ENCODE measurements at places on chromosomes 7 and 10.

- no peak for DNase-seq
These were observed 13.6 kb upstream of the PDGFA start for GRCh38 chr7:533266-533665.

DNA sequence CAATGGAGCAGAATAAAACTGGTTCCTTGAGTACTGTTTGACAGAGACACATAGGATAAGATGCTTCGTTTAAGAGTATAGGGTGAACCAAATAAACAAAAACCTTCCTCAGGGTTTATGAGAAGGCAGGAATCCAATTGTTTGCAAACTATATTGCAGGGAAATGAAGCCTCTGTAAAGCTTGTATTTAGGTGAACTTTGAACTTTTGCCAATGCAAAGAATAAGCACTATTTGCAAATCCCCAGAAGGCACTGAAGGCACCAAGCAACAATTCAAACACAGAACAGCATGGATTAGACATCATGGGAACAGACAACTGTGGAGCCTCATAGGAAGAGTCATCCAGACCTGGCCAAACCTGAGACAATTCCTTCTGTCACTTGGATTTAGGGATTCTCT is 47.1 kb upstream of the WASL start:
- no peak for DNase-seq

DNA sequence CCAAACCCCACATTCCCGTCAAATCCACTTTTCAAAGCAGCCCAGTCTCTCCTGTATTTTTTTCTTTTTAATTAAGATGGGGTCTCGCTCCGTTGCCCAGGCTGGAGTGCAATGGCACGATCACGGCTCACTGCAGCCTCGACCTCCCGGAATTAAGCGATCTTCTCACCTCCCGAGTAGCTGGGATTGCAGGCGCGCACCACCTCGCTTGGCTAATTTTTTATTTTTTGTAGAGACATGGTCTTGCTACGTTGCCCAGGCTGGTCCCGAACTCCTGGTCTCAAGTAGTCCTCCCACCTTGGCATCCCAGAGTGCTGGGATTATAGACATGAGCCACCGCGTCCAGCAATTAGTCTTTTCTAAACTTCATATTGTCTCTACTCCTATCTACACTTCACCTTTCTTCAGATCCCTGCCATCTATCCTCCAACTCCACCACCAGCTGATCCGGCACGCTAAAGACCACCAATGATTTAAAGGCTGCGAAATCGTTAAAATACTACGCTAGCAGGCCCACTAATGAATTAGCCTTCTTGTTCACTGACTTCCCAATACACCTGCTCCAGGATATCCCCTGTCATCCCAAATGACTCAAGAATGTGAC is 525 bp upstream of the CHUK start:
- DNase-seq, result no peak

DNA sequence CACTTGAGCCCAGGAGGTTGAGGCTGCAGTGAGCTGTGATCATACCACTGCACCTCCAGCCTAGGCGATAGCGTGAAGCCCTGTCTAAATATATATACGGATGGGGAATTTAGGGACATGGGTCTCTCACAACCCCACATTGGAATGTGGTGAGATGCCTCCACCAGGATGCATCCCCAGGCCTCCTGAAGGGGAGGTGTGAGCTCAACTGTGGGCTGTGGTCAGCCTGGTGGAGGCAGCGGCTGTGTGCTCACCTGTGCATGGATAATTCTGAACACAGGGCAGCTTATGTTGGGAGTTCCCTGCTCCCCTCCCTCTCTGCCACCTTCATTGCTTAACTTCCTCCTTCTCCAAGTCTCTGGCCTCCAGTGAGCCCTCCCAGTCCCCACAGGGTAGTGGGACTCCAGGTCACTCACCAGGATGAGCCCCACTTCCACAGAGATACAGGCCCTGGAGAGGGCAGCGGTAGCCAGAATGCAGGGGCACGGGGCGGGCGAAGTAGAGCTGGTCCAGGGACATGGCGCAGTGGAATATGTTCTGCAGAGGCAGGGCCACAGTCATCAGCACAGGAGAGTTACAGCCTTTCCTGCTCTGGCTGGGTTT is 30.4 kb downstream of the PYROXD2 start:
- DNase-seq, result no peak

DNA sequence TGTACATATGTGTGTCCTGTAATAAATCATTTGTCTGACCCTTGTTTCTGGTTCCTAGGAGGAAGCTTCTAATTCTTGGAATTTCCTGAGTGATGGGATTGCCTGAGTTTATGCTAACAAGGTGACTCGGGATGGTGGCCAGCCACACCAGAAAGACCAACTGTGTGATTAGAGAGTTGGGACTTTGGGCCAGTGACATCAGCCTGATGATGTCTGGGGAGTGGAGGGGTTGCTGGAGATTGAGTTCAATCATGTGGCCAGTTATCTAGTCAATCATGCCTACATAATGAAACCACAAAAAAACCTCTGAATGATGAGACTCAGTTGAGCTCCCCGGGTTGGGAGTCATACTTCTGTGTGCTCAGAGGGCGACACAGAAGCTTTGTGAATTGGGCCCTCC is 23.5 kb upstream of the CARD11 start:
- DNase-seq, result no peak

- DNase-seq, result no peak
These were observed 101.6 kb upstream of the PLXNA4 start for GRCh38 chr7:132677918-132678317.

DNA sequence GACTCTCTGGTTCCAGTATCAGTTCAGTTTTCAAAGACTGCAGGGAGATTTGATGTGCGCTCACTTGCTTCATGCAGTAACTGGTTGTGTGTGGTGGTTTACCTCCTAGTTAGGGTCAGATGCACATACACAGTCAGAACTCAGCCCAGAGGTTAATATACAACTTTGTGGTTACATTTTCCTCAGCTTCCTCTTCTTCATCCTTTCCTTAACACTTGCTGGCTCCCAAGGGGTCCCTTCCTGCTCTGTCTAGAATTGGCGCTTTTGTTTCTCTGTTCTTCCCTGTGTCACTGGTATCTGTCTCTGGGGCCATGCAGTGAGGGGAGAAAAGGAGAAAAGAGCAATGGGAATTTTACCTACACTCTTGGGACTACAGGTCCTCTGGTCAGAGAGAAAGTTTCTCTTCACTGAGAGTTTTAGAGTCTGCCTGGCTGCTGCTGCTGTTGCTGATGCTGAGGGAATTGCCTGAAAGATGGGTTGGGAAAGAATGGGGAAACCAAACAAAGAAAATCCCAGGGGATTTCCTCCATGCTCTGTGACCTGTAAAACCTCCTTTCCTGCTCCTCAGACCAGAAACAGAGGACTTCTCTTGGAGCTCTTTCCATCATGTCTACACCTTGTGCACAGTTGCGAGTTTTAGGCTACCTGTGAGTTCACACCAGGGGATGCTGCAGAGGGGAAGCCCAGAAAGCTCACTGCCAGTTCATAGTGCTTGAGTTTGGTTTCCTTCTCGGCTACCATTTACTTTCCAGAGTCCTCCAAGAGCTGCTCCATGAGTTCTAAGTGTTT is 74.6 kb downstream of the WDFY4 start:
- DNase-seq, result no peak

- DNase-seq, result no peak
These were observed 738.0 kb upstream of the GALNT17 start for GRCh38 chr7:70393956-70394355.

DNA sequence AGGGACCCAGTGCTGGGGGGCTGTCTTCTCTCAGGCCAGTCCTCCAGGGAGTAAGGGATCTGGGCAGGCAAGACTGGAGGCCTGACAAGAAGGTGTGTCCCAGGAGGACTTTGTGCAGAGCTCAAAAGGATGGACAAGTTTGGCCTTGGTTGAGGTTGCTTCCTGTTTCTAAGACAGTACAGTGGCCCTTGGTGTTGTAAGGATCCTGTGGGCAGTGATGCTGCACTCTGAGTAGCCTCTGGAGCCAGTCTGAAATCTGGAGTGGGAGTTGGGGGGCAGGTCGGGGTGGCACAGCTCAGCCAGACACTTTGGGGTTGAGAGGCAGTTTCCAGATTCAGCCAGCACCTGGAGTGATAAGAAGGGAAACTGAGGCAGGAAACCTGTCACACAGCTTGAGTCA is 139.2 kb upstream of the ZMIZ1 start:
- no peak for DNase-seq

- DNase-seq, result no peak
These were observed 21.2 kb upstream of the LRRC4 start for GRCh38 chr7:128052404-128052803.

Measured in liver (tissue), 10 donors.